ENCODE measurements at places on chromosomes 4 and X.

DNA sequence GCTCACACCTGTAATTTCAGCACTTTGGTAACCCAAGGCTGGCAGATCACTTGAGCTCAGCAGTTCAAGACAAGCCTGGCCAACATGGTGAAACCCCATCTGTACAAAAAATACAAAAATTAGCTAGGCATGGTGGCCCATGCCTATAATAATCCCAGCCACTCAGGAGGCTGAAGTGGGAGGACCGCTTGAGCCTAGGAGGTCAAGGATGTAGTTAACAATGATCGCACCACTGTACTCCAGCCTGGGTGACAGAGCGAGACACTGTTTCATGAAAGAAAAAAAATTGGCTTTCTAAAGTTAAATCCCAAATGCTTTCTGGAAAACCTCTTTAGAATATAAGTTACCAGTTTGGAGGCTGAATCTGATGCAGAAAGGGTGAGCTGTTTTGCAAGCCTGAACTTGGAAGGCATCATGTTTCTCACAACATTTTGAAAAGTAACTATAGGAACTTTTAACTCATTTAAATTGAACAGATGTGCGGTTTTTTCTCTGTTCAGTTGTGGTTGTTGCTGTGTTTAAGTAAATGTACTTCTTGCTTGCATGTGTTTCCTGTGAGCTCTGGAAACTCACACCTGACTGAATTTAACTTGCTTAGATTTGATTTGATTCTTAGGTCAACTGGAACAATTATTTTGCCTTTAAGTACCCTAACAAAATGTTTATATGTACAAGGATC lies 39.8 kb upstream of the TMEM131L start:
- DNase-seq, result no peak

- no peak for DNase-seq
These were observed 53.7 kb upstream of the RBPJ start for GRCh38 chr4:26267087-26267486.

- no peak for DNase-seq
These were observed 9.0 kb downstream of the SORBS2 start for GRCh38 chr4:185803022-185803421.

DNA sequence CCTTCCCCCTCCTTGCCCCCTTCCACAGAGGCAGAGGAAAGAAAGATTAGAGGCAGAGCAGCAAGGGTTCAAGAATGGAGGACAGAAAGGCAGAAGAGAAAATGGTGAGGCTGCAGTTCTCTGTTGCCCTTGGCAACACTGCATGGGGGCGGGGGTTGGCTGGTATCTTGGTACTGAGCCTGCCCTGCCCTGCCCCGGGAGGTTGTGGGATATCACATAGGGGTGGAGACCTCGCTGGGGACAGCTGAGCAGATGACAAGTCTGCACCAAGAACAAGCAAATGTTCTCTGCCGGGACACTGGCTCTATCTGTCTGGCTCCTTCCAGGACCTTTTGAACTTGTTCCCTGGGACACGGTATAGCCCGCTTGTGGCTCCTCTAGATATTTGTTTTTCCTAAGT lies 39.8 kb downstream of the NHS start:
- DNase-seq, result no peak

DNA sequence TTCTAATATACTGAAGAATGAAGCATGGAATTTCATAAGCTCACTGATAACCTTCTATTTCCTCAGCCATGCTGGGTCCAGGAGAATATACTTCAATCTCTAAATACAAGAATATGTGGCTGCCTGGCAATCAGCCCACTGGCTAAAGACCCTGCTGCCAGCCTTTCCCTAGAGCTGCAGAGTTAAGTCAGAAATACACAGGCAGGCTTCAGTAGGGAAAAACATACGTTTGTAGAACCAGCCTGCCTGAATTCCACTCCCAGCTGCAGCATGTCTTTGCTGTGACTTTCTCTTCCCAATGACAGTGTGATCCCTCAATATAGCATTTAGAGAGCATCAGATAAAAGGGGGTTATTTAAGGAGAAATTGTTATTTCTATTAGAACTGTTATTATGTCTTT lies 289.1 kb downstream of the PCDH19 start:
- no peak for DNase-seq

DNA sequence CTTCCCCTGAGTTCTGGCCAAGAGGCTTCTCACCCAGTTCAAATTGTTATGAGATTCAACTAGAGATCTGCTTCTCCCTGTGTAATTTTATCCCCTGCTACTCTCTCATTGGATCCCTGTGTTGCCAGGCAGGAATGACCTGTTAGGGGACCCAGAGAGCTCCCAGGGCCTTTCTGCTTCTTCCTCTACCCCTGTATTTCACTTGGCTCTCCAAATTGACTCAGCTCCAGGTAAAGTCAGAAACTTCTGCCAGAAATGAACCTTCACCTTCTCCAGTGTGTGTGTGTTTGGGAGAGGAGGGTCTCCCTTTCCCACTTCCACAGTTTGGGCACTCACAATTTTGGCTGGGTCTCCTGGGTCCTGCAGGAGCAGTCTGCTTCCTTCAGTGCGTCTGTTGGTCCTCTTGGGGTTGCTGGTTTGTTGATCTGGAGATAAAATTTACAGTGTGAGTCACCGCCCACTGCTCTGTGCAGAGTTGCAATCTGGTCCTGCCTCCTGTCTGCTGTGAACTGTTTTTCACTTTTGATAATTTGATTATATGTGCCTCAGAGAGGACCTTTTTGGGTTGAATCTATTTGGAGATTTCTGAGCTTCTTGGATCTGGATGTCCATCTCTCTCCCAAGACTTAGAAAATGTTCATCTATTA lies 112.4 kb upstream of the EDA2R start:
- no peak for DNase-seq

DNA sequence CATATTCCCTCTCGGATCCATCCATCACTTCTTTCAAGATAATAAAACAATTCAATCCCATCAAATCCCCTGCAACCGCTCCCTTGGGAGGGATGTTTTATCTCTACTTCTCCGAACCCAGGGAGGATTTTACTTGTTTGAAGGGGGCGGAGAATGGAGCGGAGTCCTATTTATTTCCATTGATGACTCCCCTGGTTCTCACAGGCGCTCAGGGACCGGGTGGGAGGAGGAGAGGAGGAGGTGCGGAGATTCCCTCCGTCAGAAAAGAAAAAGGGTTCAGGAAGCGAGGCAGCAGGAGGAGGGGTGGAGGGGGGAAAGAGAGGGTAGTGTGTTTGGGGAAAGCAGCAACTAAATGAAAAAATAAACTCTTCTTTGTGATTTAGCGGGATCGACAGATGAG lies 2.1 kb downstream of the NDNF start:
- no peak for DNase-seq

GRCh38 chr4:184168406-184169019 lies 49.2 kb downstream of the ENPP6 start:
- DNase-seq, result peak; percentile 54

DNA sequence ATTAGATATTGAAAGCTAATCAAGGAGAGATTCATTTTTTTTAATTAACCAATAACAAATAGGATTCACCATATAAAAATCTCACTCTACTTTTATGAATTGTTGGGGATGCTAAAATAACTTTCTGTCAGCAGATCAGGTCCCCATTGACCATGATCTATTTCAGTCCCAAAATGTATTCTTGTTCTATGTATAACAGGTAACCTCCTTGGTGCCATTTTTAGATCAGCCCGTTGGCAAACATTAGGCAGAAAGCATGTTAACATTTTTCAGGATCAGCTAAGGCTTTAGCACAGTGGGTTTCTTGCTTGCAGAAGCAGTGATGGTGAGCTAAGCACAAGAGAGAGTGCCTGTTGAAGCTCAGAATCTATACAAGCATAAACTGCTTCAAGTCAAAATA lies 40.8 kb upstream of the COX7B2 start:
- no peak for DNase-seq

- DNase-seq, result no peak
These were observed 75.9 kb upstream of the ENPP6 start for GRCh38 chr4:184293552-184293951.

DNA sequence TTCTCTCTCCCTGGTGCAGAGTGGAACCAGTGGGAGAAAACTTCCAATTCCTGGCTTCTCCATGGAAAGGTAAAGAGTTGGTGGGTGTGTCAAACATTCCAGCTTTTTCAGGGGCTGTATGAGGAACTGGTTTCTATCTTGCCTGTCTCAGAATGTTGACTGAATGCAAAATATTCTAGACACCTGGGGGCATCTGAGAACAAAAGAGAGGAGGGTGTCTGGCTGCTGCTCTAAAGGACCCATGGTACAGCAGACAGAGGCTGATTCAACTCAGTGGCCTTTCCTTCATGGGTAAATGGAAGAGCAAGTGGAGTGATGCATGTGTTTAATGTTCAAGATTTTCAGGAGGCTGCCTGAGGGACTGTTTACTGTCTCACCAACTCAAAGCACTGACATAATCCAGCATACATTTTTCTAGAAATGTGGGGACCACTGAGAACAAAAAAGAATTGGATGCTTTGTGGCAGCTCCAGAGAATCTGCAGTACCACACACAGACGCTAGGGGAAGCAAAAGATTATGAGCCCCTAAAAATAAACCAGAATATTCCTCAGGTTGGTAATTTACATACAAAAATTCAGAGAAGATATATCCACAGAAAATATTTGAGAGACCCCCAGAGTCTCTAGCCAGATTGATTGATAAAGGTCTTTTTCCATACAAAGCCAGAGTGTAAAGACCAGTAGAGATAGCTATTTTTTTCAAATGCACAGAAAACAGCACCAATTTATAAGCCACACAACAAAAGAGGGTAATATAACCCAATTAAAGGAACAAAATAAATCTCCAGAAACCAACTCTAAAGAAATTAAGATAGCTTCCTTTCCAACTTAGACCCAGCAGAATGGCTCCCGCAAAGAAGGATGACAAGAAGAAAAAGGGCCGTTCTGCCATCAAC lies 48.0 kb upstream of the STARD8 start:
- DNase-seq, result peak; percentile 9

DNA sequence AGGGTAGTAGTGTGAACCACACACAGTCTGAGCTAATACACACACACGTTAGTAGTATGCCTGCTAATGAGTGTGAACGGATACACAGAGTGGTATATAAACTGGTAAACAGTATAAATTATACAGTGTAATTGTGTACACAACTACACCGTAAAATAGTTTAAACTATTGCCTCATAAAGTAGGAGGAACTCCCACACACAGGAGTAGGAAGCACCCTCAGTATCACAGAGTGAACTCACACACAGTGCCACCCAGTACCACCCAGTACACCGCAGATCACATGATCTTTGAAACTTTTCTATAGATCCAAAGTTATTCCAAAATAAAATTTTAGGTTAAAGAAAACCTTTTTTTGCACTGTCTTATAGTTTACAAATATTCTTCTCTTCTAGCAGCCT lies 275.1 kb downstream of the ADGRA3 start:
- no peak for DNase-seq

GRCh38 chr4:95508421-95508820 lies 40.4 kb downstream of the UNC5C start:
- no peak for DNase-seq

- peak; percentile 59 for DNase-seq
These were observed 1.0 kb upstream of the PDGFRA start for GRCh38 chr4:54228056-54228527.

GRCh38 chrX:112844250-112844649 lies 3.6 kb upstream of the AMOT start:
- DNase-seq, result no peak

- no peak for DNase-seq
These were observed 87.4 kb upstream of the GK2 start for GRCh38 chr4:79495447-79495846.

- DNase-seq, result no peak
These were observed 216.2 kb upstream of the BMP3 start for GRCh38 chr4:80814266-80814665.

DNA sequence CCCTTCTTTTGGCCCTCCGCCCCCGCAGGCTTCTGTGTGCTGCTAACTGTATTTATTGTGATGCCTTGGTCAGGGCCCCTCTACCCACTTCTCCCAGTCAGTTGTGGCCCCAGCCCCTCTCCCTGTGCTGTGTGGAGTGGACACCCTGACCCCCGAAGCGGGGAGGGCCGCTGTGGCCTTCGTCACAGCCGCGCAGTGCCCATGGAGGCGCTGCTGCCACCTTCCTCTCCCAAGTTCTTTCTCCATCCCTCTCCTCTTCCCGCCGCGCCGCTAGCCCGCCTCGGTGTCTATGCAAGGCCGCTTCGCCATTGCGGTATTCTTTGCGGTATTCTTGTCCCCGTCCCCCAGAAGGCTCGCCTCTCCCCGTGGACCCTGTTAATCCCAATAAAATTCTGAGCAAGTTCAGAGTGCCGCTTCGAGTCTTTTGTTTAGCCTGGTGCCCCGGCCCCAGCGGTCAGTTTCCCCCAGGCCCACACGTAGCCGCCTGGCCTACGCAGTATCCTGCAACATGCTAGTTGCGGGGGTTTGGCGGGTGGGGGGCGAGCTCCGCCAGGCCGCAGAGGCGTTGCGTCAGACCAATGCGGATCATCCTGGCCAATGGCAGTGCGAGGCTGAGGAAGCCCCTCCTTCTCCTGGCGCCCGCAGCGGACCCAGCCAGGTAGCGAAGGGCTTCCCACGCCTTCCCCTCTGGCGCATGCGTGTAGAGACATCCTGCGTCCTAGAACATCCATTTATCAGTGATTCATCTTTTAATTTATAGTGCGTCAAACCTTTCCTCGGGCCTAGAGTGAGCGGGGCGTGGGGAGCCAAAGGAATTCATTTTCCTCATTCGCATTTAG lies 5.6 kb upstream of the KANTR start:
- DNase-seq, result peak; percentile 62

- DNase-seq, result no peak
These were observed 35.7 kb upstream of the ADAM29 start for GRCh38 chr4:174882317-174882992.

DNA sequence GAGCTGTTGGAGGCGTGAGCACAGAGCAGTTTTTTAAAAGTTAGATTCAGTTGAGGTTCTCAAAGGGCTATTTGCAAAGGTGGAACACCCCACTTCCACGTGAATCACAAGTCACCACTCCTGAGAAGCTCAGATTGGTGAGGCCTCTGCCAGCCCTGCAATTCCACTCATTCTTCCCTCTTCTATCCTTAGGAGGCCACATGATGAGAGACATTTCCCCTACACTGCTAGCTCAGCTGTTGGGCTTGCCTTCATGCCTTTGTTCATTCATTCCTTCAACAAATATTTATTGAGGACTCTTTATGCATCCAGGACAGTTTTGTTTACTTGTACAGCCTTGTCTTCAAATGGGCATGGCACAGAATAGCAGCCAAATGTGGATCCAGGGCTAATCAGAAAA lies 3.7 kb downstream of the SRPX2 start:
- DNase-seq, result no peak

GRCh38 chr4:24949970-24950369 lies 37.1 kb upstream of the CCDC149 start:
- DNase-seq, result no peak

Measured in ACHN (cell line).